ENCODE measurements at places on chromosomes 3 and 15.

DNA sequence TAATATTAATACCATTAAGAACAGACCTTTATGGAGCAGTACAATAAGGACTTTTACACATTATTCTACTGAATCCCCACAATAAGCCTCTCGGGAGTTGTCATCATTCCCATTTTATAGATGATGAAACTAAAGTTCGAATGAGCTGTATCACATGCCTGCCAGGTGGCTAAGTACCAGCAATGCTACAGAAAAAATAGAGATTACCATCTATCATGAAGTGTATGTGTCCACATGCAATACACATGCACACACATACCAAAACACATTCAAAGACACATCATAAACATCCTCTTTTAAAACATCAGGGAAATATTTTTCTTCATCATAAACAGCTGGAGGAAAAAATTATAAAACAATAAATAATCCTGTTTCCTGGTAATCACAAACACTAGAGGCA, 136.6 kb downstream of the SUCLG2 start:
- no peak for DNase-seq

GRCh38 chr3:42844412-42844713, 31.3 kb downstream of the CYP8B1 start:
- DNase-seq, result no peak

- no peak for DNase-seq
Observed at GRCh38 chr3:16058521-16058920, 116.0 kb upstream of the GALNT15 start.

DNA sequence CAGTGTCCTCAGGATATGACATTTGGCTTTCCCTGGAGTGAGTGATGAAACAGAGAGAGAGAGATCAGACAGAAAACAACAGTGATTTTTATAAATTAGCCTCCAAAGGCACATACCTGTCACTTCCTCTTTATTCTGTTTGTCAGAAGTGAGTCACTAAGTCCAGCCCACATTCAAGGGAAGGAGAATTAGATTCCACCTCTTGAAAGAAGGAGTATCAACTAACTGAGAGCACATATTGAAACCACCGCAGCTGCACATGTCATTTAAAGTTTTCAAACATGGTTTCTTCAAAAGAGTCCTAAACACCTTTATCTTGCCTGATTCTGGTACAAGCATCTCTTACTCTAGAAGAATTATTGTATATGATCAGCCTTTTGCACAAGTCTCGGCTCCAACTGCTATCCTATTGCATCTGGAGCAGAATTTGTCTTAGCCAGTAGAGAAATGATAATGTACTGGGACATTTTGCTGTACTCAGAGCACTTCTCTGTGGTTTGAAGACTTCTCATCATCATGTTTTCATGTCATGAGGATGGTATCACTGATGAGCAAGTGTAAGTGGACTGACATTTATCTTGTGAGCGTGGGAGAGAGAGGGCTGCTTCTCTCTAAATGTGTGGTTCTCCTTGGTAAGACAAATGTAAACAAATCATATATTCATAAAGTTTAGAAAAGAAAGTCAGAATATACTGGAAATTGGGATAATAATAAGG, 338.9 kb upstream of the CFAP20DC start:
- DNase-seq, result no peak

DNA sequence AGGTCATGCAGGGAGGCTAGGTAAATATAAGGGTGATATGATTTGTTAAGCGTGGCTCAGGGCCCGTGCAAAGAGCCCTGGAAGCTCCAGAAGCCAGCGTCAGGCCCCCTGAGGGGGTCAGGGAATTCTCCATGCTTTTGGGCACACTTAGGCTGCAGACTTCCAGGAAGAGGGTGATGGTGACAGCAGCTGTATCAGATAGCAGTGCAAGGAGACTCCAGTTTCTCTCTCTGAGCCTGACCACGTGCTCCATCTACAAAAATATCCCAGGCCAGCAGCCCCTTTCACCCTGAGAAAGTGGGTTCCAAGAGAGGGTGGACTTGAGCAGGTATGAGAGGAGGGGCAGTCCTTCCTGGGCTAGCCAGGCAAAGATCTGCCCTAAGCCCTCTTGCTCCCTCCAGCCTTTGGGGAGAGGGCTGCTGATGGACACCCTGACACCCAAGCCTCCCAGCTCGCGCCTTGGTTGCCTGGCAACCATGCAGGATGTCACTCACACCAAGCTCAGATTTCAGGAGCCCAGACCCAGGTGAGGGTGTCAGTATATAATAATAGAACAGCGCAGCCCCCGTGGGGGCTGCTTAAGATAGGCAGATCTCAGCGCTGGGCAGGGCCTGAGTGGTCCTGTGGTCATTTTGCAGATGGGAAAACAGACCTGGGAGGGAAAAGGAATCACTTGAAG, 35.8 kb downstream of the ATP2B2 start:
- DNase-seq, result no peak

DNA sequence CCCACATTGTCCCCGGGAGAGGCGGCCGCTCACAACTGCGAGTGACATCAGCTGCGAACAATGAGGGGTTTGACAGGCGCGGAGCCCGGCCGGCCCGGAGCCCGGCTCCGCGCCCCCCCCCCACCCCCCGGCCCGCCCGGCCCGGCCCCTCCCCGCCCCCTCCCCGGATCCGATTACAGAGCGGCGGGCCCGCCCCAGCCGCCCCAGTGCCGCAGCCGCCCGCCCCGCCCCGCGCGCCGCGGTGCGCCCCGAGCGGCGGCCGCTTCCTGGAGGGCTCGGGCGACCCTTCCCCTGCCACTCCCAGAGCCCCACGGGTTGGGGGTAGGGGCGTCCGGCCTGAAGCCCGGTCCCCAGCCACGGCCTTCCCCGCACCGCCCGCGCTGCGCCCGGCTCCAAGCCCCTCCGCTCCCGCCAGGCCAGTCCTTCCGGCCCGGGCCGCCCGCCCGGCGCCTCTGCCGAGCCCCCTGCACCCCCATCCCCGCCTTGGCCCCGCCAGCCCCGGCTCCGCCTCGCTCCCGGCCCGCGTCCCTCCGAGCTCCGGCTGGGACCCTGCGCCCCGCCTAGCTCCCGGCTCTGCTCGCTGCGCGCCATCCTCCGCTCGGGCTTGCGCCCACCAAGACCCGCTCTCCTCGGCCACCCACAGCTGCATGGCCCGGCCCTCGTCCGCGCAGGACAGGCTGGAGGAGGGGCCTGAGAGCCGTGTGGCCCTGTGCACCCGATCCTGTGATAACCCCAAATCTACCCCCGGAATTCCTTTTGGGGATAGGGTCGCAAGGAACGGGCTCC, at the start of gene PCBP4:
Gene PCBP4, minus strand, starts transcription at position 71 of the 786 bp plus-strand sequence. CDS start 6,214 bp downstream, outside the sequence.
- DNase-seq, result peak; percentile 37

DNA sequence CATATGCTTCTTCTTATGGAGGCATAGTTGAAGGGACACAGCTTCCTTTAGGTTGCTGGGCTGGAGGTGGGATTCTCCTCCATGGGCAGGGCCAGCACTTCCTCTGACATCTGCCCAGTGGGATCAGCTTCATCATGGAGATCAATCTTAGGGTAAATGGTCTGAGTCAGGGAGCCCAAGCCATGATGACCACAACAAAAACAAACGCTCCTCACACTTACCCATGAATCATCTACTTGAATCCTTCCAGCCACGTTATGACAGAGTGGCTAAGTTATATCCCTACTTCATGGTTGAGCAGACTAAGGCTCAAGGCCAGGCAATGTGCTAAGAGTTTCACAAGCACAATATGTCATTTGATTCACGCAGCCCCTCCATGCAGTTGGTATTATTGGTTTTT, 87.2 kb upstream of the NMNAT3 start:
- DNase-seq, result no peak

- DNase-seq, result no peak
Observed at GRCh38 chr3:18284716-18285115, 140.4 kb downstream of the SATB1 start.

DNA sequence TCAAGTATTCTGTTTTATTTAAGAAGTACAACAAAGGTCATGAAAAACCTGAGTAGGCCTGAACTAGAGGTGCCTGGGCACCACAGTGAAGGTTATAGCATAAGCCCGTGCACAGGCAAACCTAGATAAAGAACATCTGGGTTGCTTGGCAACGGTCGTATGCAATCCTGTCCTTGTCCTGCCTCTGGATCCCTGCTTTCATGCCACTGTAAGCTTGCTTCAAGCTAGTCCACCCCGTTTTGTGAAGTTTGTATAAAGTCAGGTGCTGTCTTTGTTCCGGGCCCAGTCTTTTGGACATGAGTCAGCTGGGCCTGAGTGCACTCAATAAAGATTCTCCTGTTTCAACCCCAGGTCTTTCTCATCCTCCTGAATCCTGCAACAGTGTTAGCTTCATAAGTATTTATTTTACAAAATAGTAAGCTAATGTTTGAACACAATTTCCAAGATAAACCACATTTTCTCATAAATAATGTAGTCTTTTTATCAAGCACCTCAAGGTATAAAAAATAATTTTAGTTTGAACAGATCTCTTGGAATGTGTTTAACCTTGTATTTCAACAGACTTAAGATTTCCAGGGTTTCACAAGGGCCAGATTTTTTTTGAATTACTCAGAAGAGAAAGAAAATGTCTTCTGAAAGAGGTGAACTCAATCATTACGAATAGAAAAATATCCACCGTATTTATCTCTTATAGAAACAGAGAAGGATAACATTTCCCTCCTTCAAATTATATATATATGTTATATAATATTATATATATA, 14.3 kb upstream of the SLC9C1 start:
- no peak for DNase-seq
